ENCODE measurements at places on chromosomes 4 and X. TPM values are rescaled to one million over a fixed set of nuclear protein-coding genes. Genes with fewer than 3 reads are reported as not detected.

The PRR32 gene
- total RNA-seq: not detected

The GPM6B gene
- not detected for total RNA-seq

The FGFBP2 gene
- not detected for total RNA-seq

The PLXNB3 gene
- total RNA-seq: not detected

The GIMD1 gene
- not detected for total RNA-seq

- DNase-seq: no peak
Observed at GRCh38 chr4:55178226-55179005, 53.0 kb upstream of the KDR start.

DNA sequence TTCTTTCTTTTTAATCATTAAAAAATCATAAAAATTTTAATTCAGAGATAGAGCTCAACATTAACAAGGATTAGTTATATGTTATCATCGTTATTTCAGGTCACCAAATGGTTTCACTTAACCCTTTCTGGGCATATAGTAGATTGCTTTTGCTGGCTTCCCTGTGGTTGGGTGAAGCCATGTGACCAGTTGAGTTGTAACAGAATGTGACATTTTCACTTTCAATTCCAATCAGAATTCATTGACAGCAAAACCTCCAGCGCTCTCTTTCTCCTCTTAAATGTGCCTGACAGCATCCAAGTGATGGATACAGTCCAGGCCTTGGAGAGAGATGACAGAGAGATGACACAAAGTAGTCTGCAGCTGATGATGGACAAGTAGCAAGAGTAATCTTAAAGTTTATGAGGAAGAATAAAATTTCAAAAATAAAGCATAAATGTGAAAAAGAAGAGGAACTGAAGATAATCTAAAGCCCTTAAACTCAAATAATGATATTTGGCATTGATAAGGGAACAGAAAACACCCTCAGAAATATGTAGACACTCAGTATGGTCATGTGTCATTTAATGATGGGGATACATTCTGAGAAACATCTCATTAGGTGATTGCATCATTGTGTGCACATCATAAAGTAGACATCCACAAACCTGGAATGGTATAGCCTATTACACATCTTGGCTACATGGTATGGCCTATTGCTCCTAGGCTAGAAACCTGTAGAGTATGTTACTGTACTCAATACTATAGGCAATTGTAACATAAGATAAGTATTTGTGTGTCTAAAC is 92.3 kb upstream of the QRFPR start:
- DNase-seq: no peak

DNA sequence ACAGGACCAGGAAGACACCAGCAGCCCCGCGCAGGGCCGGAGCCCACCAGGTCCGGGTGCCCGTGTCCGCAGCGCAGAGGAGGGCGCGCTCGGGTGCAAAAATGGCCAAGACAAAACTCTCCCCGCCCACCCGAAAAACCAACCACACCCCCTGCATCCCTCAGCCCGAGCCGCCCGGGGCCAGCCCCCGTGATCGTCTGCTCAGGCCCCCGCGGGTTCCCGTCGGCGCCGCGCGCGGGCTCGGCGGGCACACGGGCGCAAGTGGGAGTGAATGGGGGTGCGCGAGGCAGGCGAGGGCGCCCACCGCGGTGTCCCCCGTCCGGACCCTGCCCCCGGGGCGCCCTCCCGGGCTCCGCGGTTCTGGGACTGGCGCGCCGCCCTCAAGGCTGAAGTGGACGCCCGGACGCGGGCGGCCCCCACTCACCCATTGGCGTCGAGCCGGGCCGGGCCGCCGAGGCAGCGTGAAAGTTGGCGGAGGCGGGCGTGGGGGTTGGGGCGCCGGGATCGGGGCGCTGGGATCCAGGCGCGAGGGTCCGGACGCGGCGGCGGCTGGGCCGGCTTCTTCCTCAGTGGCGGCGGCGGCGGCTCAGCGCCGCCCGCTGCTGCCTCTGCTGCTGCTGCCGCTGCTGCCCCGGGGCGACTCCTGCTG is 393 bp downstream of the SH3KBP1 start:
- DNase-seq: peak; percentile 15

DNA sequence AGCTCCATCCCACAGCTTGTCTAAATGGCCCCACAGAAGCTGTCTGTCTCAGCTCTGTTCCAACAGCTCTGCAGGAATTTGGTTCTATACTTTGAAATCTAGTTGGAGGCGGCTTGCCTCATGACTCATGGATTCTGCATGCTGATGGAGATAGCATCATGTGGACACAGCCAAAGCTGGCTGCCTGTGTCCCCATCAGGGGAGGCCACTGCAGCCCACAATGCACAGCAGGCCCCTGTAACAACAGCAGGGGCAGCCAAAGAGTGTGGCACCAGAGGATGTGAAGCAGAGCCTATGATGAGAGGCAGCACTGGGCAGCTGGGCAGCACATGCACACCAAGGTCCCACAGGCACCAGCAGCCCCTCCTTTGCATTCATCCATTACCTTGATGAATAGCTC is 67.2 kb downstream of the DCAF12L1 start:
- no peak for DNase-seq

GRCh38 chr4:183841001-183841400 is 64.1 kb upstream of the STOX2 start:
- no peak for DNase-seq

- no peak for DNase-seq
Observed at GRCh38 chr4:8410641-8411271, 29.8 kb downstream of the ACOX3 start.

DNA sequence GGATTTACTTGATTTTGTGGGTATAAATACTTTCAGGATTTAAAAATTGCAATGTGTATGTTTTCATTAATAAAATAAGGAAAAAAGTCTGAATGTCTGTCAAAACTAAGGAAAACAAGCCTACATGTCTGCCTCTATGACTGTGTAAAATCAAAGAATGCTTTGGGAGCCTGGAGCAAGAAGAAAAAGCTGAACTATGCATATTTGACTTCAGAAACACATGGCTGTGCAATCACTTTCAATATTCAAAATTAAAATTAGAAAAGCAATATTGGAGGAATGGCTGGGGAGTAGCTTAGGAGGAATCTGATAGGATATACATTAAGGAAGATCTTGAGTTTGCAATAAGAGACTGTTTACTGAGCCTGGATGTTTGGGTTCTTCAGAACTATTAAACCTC is 147.1 kb downstream of the ADAM29 start:
- no peak for DNase-seq

DNA sequence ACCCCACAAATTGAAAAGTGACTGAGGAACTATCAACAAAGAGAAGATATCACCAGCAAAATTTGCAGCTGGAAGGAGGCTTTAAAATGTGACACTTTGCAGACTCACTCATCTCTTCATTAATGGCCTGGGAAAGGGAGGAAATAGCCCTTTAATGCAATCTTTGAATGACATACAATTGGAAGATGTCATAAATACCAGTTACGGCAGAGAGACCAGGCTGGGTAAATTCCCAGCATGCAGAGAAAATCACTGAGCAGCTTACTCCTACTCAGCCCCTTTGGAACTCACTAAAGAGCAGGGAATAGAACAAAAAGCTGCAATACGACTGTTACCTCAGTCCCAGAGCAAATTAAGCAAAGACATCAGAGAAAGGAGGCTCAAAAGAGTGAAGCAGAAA is 238.9 kb downstream of the HS3ST1 start:
- no peak for DNase-seq

- DNase-seq: no peak
Observed at GRCh38 chr4:16155528-16156169, 70.6 kb downstream of the TAPT1 start.

DNA sequence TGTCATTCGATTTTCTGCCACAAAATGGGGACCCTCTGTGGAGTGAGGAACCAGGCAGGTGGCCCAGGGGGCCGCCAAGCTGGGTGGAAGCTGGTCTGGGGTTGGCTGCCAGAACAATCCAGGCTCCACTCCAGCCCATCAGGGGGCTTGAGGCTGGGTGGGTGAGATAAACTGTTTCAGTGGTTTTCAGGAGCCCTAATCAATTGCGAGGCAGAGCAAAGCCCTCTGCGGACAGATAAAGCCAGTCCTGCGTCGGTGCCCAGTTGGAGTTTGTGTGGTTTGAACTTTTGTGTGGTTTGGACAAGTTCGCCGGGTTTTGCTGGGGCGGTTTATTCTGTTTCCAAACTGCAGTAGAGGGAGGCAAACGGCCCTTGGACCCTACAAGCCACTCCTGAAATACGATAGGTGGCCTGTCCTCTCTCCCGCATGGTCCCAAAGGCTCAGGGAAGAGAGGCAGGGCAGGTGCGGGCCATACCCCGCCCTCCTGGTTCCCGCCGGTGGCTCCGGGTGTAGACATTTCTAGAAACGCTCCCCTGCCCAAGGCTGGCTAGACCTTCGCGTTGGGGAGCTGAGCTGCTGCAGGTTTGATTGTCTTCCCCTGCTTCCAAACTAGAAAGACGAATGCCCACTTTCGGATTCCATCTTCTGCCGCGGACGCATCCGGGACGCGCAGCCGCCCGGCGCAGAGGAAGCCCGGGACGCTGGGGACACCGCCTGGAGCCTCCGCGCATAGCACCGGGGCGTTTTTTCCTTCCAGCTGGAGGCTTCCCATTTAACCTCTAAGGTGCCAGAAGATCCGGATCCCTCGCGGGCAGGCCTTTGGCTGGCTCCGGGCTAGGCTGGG is 169.0 kb upstream of the BCOR start:
- peak; percentile 46 for DNase-seq

DNA sequence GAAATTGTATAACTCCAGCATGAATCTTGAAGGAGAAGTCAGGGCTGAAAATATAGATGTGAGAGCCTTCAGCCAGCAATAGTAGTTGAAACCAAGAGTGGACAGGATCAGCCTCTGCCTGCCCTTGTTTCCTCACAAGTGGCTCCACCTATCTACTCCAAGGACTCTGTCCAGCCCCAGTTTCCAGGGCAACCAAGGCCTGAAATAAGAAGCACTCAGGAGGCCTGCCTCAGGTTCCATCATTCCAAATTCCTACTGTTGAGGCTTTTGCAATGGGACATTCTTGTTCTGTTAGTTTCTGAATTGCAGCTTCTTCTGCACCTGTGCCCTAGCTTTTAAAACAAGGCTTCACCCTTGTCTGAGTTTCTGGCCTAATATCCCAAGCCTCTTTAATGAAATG is 41.6 kb downstream of the TRPC5OS start:
- DNase-seq: no peak

DNA sequence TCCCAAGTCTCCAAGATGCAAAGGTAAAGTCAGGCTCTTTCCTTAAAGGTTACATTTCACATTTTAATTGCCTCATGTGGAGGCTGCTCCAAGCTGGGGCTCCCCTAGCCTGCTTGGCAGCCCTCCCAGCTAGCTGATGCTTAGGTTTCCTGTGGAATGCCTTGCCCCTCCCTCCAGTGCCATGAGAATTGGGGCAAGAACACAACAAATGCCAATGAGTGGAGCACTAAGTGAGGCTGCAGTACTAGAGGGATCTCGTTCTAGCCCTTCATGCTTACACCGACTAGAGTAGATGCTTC is 597.7 kb downstream of the MID1IP1 start:
- no peak for DNase-seq

- no peak for DNase-seq
Observed at GRCh38 chr4:40520533-40520932, 109.1 kb downstream of the RBM47 start.

- no peak for DNase-seq
Observed at GRCh38 chr4:125191232-125191631, 123.5 kb upstream of the FAT4 start.

- DNase-seq: no peak
Observed at GRCh38 chr4:13704035-13704434, 76.5 kb upstream of the BOD1L1 start.

- DNase-seq: no peak
Observed at GRCh38 chr4:22077571-22077970, 129.0 kb upstream of the KCNIP4 start.

- no peak for DNase-seq
Observed at GRCh38 chr4:8544741-8545438, 35.3 kb upstream of the GPR78 start.

DNA sequence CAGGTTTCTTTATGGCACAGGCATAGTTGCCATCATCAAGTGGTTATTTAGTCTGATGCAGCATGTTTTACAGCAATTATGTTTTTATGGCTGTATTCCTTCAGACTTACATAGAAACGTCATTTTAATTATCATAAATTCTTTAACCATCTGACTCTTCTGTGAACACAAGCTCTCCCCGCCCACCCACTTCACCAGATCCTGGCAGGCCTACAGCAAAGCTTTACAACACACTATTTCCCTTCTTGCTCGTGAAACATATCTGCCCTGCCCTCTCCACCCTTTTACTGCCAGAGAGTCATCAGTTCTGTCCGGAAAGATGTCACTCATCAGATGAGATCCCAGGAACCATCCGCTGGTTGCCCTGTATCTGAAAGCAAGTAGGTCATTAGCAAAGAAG is 120.5 kb downstream of the HS6ST2 start:
- DNase-seq: no peak

DNA sequence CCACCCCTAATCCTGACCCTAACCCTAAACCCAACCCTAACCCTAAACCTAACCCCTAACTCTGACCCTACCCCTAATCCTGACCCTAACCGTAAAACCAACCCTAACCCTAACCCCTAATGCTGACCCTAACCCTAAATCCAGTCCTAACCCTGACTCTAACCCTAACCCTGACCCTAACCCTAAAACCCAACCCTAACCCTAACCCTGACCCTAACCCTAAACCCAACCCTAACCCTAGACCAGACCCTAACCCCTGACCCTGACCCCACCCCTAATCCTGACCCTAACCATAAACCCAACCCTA is 708 bp upstream of the PCGF3 start:
- no peak for DNase-seq

DNA sequence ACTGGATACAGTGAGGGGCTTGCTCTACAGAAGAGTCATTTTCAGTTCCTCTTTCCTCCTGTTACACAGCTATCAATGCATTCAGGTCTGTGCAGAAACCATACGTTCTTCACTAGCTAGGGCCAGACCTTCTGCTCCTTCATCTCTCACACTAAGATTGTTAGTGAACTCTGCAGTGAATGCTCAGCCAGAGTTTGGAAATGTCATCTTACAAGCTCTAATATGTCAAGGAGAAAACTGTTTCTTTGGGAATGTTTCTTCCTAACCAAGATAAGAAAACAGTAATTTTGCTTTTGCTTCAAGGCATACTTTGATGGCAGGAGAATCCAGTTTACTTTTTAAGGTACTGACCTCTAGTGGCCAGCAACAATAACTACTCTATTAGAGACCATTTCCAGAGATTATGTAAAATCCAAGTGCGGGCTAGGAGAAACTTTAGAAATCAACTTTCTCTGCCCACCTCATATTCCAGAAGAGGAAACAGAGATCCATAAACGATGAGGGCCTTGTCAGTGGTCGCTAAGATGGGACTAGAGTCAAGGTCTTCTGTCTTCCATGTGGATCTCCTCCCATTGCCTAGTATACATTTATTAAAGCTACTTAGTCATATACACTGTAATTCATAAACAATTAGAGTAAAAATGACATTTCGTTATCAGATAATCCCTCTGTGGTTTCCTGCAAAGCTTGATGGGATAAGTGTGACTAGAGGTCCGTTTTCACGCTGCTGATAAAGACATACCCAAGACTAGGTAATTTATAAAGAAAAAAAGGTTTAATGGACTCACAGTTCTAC is 12.1 kb upstream of the CC2D2A start:
- DNase-seq: peak; percentile 38

GRCh38 chr4:155962767-155963166 is 9.1 kb upstream of the CTSO start:
- DNase-seq: no peak
